ENCODE measurements at places on chromosomes 6 and 20.

- peak; percentile 52 for DNase-seq
These were observed 6.7 kb downstream of the MTCH1 start for GRCh38 chr6:36979347-36979742.

DNA sequence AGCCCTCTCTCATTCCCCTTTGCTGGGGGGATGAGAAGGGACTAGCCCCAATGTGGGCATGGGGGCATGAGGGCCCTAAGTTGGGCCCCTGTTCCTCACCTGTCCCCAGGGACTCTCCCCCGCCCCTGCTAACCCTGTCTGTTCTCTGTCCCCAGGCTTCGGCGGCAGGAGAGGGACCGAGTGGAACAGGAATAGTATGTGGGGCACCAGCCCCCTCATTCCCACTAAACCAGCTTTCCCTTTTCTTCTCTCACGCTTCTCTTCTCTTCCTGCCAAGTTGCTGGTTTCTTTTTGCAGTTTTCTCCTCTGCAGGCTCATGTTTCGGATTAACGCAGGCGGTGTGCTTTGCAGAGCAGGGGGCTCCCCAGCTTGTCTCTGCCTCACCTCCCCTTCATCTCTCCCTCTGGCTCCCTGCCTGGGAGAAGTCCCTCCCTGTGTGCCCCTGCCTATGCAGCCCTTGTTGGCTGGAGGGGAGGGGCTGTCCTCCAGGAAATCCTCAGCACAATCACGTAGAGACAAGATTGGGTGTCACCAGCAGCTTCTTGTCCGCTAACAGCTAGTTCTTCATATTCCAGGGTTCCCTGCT, 7.9 kb downstream of the TMEM63B start:
- no peak for DNase-seq

DNA sequence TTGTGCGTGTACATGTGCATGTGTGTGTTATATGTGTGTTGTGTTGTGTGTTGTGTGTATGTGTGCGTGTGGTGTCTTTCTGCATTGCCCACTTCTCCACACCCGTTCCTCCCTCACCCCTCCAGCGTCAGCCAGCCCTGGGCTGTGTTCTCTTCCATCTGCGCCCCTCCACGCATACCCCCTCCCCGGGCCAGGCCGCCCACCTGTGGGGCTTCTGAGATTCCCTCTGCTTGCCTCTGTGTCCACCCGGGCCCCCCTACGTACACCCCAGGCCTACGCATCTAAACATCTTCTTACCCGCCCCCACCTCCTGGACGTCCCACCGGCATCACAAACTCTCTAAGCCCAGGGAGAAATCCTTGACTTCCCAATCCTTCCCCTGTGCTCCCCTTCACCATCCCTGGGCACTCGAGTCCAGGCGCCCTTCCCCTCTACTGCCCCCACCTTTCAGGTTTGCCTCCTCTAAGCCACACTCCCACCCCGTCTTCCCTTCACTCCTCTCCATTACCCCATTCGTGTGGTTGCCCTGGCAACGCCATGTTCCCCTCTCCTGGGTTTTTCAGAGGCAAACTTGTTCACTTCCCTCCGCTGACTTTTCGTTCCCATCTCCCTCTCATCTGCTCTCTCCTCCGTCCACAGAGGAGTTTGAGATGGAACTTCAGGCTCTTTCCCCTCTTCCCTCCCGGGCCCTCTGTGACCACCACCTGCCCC, 81.7 kb upstream of the NNAT start:
- DNase-seq, result no peak

DNA sequence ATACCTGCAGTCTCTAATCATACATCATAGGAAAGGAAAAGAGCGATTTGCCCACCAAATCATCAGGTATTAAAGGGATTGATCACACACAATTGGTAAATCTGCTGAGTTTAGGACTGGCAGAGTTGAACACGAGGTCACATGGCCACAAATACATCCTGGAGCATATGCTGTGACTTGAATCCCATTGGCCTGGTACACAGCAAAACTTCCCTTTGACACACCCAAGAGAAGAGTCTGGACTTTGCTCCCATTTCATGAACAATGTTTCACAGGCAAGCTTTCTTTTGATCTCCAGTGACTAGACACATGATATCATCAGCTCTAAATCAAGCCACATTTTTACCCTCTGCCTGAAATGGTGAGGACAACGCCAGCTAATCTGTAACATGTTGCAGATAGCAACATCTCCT, 117.9 kb downstream of the ISM1 start:
- no peak for DNase-seq

DNA sequence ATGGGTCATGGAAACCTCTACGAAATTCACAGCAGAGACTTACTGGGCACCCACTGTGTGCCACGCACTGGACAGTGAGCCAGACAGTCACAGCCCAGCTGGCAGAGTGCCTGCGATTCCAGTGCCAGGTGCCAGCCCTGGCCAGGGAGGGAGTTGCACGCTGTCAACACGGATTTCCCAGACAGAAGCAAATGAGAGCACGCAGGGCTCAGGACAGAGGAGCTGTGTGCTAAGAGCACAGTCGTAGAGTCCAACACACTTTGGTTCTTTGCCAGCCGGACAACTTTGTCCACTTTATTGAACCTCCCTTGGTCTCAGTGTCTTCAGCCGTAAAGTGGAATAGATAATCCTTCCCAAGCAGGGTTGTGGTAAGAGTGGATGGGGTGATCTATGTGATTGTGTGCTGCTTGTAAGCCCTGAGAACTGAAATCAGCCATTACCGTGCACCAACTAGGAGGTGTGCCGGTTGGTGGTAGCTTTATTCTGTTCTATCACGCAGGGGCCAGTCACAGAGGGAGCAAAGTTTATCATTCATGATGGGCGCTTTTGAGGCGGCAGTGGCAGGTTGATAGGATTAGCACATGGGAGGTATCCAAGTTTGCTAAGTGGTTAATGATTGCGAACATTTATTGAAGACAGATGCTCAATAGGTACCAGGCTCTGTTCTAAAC, 40.6 kb downstream of the SIRPA start:
- DNase-seq, result no peak

DNA sequence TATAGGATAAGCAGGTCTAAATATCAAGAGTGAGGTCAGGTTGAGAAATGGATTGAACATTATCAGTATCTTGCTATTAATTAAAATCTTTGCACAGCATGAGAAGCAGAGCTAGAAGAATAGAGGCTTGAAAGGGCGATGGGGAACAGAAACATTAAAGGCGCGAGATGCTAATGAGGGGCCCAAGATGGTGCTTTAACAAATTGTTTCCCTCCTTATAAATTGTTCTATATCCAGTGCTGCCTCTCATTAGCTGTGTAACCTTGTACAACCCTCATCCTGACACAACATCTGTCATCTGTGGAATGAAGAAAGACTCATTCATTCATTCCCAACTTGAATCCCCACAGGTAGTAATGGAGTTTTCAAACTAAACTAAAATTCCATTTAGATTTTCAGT, 57.8 kb downstream of the FUT9 start:
- DNase-seq, result no peak

- DNase-seq, result no peak
These were observed 152.2 kb upstream of the AFDN start for GRCh38 chr6:167674486-167674885.

DNA sequence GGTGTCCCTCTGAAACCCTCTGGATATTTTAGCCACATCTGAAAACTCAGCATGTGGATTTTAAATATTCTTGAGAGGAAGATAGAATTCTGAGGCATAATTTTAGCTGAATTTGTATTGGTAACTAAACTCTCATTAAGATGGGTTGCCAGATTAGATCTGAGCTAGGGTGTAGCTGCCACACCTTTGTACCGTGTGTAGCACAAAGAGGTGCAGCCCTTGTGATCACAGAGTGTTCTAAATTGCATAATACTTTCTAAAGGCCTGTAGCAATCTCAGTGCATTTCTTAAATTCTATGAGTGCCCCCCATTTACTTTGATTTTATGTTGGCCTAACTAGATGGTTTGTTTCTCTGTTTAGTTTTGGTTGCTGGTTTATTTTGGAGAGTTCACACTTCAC, 53.0 kb downstream of the FLRT3 start:
- DNase-seq, result no peak

GRCh38 chr6:56433119-56433518, 185.7 kb upstream of the COL21A1 start:
- DNase-seq, result no peak

DNA sequence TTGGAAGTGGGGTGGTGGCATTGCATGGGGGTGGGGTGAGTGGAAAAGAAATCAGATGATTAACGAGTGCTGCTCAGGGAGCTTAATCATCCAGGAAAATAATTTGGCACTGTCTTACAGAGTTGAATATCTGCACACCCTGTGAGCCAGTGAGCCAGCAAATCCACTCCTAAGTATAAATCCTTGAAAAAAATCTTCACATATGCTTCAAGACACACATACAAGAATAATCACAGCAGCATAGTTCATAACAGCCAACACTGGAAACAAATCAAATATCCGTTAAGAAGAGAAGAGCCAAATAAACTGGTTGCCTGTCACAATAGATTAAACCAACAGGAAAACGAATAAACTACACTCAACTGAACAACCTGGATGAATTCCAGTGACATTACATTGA, 62.8 kb downstream of the SAMD3 start:
- no peak for DNase-seq

- DNase-seq, result no peak
These were observed 66.7 kb downstream of the MYO6 start for GRCh38 chr6:75815756-75816155.
